Naive B cell (primary cell): ENCODE measurements at places on chromosomes 7 and 10.

DNA sequence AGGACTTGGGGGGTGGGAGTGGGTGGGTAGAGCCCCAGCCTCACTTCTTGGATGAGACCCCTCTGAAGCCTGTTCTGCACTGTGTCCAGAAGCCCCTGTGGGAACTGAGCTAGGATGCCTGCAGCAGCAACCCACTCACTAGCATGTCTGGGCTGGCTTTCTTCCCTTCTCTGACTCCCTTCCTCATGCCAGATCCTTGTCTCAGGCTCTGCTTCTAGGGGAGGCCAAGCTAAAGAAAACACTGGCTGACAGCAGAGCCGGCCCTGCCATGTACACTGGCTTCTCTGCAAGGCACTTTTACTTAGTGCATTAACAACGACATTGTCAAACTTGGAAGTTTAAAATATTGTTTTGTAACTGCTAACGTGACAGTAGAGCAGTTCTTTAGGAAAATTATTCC lies 50.2 kb downstream of the ARHGAP22 start:
- no peak for DNase-seq

GRCh38 chr10:113061557-113061956 lies 111.5 kb downstream of the TCF7L2 start:
- no peak for DNase-seq

GRCh38 chr10:44925224-44925623 lies 14.1 kb downstream of the TMEM72 start:
- DNase-seq = no peak

- no peak for DNase-seq
These were observed 100.2 kb upstream of the RELN start for GRCh38 chr7:104089612-104090011.
